ENCODE measurements at places on chromosomes 2 and 18. TPM values are rescaled to one million over a fixed set of nuclear protein-coding genes. Genes with fewer than 3 reads are reported as not detected.

GRCh38 chr2:106137731-106138521, 56.2 kb downstream of the UXS1 start:
- peak overlapping the region; percentile 82 for H3K27ac ChIP-seq
- no peak for DNase-seq
- peaks cover 46% of the 10 kb centered on the region for H3K4me1 ChIP-seq
- no peaks in the 10 kb centered on the region for H3K27me3 ChIP-seq
- peak overlapping the region; percentile 26 for H3K4me3 ChIP-seq

- no peak for DNase-seq
- no peaks in the 10 kb centered on the region for H3K36me3 ChIP-seq
- H3K4me3 ChIP-seq, result no peak overlapping the region
Measured at GRCh38 chr2:160513120-160513519, 19.5 kb upstream of the RBMS1 start.

DNA sequence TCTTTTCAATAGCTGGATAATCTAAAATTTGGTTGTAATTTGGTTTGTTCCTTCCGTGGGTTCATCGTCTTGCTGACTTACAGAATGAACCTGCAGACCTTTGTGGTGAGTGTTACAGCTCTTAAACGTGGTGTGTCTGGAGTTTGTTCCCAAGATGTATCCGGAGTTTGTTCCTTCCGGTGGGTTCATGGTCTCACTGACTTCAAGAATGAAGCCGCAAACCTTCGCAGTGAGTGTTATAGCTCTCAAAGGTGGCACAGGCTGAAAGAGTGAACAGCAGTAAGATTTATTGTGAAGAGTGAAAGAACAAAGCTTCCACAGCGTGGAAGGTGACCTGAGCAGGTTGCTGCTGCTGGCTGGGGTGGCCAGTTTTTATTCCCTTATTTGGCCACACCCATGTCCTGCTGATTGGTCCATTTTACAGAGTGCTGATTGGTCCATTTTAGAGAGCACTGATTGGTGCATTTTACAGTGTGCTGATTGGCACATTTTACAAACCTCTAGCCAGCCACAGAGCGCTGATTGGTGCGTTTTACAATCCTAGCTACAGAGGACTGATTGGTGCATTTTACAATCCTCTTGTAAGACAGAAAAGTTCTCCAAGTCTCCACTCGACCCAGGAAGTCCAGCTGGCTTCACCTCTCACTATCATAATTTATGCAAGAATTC, 16.6 kb downstream of the RALB start:
- H3K4me3 ChIP-seq, result no peak overlapping the region
- peaks cover 8% of the 10 kb centered on the region for H3K36me3 ChIP-seq
- no peaks in the 10 kb centered on the region for H3K4me1 ChIP-seq
- no peaks in the 10 kb centered on the region for H3K27me3 ChIP-seq

- peaks cover 4% of the 10 kb centered on the region for H3K4me1 ChIP-seq
- no peak overlapping the region for H3K4me3 ChIP-seq
- no peak for DNase-seq
Measured at GRCh38 chr2:47309472-47309951, 93.4 kb upstream of the MSH2 start.

DNA sequence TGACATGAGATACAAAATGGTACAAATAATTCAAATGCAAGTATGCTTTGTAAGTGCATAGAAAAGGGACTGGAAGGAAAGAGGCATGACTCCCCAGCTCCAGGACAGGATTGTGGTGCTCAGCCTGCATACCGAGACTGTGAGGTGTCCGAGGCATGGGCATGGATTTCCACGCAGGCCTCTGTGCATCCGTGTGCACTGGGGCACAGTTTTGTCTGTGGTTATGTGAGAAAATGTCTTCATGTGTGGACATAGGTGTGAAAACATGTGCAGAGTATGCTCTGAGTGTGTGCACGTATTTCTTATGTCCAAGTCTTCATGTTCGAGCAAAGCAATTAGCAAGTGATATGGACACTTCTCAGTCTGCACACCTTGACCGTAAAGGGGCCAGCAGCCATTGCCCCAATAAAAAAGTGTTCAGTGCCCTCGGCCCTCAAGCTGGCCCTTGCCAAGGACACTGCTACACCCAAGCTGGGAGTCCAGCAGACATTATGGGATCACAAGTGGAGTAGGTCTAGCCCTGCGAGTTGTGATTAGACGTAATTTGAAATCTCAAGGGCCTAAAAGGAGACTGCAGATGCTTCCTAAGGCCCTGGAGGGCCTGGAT, 120.7 kb downstream of the CYP26B1 start:
- no peak overlapping the region for H3K4me3 ChIP-seq
- no peak for DNase-seq
- H3K4me1 ChIP-seq, result no peaks in the 10 kb centered on the region
- H3K27ac ChIP-seq, result no peak overlapping the region
- H3K36me3 ChIP-seq, result no peaks in the 10 kb centered on the region

GRCh38 chr2:119283873-119284331, 60.3 kb downstream of the STEAP3 start:
- H3K4me3 ChIP-seq, result peak overlapping the region; percentile 2
- H3K27me3 ChIP-seq, result no peaks in the 10 kb centered on the region
- no peaks in the 10 kb centered on the region for H3K36me3 ChIP-seq
- H3K4me1 ChIP-seq, result peaks cover 26% of the 10 kb centered on the region

DNA sequence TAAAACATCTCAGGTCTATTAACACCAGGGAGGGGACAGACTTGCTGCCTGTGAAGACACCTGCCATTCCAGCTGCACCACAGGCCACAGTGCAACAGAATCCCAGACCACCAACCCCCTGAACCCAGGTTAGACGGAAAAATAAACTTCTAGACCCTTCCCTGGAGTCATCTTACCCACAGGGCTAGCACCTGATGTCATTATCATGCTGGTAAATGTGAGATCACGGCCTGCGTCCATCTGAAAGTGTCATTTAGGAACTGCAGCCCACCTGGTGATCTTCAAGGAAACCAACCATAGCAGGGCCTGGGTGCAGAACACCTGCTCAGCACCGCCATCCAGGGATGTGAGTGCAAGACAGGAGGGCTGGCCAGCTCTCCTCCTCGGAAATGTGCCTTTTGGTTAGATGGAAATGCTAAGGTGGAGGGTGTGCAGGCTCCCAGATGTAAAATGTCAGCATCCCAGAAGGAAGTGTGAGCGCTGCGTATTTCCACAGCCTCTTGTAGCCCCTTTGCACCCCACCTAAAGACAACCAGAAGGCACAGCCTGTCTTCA, 80.8 kb downstream of the PTGR3 start:
- no peak overlapping the region for H3K27ac ChIP-seq
- no peaks in the 10 kb centered on the region for H3K27me3 ChIP-seq
- no peak for DNase-seq

GRCh38 chr18:49467599-49467998, 7.2 kb upstream of the DYM start:
- no peak for DNase-seq
- H3K4me3 ChIP-seq, result no peak overlapping the region
- no peak overlapping the region for H3K27ac ChIP-seq
- H3K4me1 ChIP-seq, result no peaks in the 10 kb centered on the region
- H3K27me3 ChIP-seq, result no peaks in the 10 kb centered on the region
- H3K36me3 ChIP-seq, result no peaks in the 10 kb centered on the region

DNA sequence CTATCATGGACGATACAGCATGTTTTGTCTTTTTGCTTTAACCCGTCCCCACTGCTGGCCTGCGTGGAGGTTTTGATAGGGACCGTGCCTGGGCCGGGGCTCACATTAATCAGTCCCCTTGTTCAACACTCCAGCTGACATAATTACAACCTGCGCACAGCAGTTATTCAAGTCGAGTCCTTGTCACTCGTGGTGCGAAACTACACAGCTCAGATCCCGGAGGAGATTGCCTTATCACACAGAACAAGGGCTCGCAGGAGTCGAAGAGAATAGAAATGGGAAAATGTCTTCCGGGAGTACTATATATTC, 304.4 kb downstream of the ZNF407 start:
- no peaks in the 10 kb centered on the region for H3K27me3 ChIP-seq
- H3K4me1 ChIP-seq, result peaks cover 12% of the 10 kb centered on the region
- H3K4me3 ChIP-seq, result no peak overlapping the region
- H3K36me3 ChIP-seq, result no peaks in the 10 kb centered on the region
- no peak for DNase-seq

- DNase-seq, result no peak
- H3K27me3 ChIP-seq, result no peaks in the 10 kb centered on the region
- H3K27ac ChIP-seq, result no peak overlapping the region
- peaks cover 8% of the 10 kb centered on the region for H3K4me1 ChIP-seq
- no peak overlapping the region for H3K4me3 ChIP-seq
- no peaks in the 10 kb centered on the region for H3K36me3 ChIP-seq
Measured at GRCh38 chr18:30945761-30946160, 96.8 kb downstream of the DSC3 start.

DNA sequence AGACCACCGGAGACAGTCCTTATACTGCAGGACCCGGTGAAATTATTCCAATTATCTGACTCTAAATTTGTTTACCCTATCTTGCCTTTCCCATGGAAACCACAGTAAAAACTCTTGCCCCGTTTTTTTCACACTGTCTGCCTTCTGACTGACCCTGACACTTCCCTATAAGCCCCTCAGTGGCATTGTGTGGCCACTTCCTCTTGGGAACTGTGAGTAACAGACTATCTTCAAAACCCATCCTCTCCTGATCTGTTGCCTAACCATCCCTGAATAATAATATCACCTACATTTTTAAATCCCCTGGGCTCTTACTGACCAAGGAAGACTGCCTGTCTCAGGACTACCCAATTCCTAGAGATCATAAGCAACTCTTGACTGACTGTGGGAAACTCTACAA, 42.6 kb upstream of the RNF152 start:
- no peaks in the 10 kb centered on the region for H3K27me3 ChIP-seq
- no peaks in the 10 kb centered on the region for H3K36me3 ChIP-seq
- DNase-seq, result no peak
- H3K27ac ChIP-seq, result no peak overlapping the region
- H3K4me1 ChIP-seq, result no peaks in the 10 kb centered on the region
- H3K4me3 ChIP-seq, result no peak overlapping the region

DNA sequence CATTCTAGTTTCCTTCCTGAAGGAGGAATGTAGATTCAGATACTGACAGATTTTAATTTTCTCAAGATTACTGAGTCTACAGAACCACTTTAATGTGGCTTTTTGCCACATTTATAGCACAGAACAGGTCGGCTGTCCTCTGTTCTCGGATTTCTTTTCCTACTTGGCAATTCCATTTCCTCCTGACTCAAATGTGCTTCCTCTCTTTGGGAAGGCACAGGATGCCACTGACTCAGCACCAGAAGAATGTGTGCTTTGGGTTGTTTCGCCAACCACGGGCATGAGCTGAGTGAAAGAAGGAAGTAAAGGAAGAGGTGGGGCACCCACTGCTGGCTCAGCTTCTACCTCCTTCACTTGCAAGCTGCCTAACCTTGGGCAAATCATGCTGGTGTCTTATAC, 970.6 kb upstream of the ACVR2A start:
- H3K27ac ChIP-seq, result no peak overlapping the region
- H3K4me1 ChIP-seq, result no peaks in the 10 kb centered on the region

- peaks cover 3% of the 10 kb centered on the region for H3K4me1 ChIP-seq
- no peak overlapping the region for H3K4me3 ChIP-seq
- DNase-seq, result no peak
Measured at GRCh38 chr2:164903204-164903603, 52.1 kb downstream of the SLC38A11 start.

DNA sequence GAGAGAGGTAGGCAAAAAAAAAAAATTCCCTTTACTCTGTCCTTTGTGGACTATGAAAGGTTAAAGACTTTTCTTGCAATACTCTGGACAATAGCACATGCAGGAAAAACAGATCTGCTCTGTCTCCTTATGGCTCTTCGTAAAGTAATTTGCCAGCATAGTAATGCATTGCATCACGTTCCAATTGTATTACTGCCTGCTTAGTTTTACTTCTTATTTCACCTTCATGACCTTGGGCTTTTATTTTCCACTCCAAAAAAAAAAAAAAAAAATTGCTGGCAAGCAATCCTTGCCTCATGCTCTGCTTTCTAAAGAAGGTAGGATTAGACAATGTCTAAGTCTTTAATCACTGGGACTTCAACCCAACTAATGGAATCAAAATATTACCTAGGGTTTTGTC, 1802.7 kb downstream of the SUCLG1 start:
- H3K27me3 ChIP-seq, result no peaks in the 10 kb centered on the region
- H3K27ac ChIP-seq, result no peak overlapping the region
- H3K4me1 ChIP-seq, result no peaks in the 10 kb centered on the region
- no peaks in the 10 kb centered on the region for H3K36me3 ChIP-seq

- no peak for DNase-seq
- H3K27me3 ChIP-seq, result no peaks in the 10 kb centered on the region
- no peaks in the 10 kb centered on the region for H3K36me3 ChIP-seq
- no peak overlapping the region for H3K4me3 ChIP-seq
Measured at GRCh38 chr2:109396202-109397180, 217.3 kb downstream of the SEPTIN10 start.

DNA sequence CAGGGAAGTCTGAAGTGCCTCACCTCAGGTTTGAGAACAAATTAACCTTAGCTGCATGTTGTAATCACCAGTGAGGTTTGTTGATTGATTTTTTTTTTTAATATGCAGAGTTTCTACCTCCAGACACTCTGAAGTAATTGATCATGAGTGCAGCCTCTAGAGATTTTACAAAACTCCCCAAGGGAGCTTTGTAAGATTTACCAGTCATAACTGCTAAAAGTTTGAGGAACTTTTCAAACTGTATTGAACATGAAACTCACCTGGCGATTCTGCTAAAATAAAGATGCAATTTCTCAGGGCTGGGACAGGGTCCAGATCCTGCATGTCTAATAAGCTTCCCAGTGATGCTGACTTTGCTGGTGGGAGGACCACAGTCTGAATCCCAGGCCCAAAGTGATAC, 339.6 kb upstream of the DCC start:
- H3K27ac ChIP-seq, result no peak overlapping the region
- no peaks in the 10 kb centered on the region for H3K27me3 ChIP-seq
- H3K4me1 ChIP-seq, result no peaks in the 10 kb centered on the region

FN1 gene
- 393 TPM for total RNA-seq

PLCL1 gene
- 2.0 TPM for total RNA-seq

IL1F10 gene
- 0.53 TPM for total RNA-seq

G6PC2 gene
- not detected for total RNA-seq
